ENCODE measurements at places on chromosomes 3 and 15.

GRCh38 chr3:143901105-143901504 lies 52.8 kb upstream of the SLC9A9 start:
- no peak for DNase-seq

GRCh38 chr3:152477422-152477821 lies 208.7 kb downstream of the MBNL1 start:
- no peak for DNase-seq

- DNase-seq: peak; percentile 91
Observed at GRCh38 chr3:114290911-114291901, 2.6 kb upstream of the TIGIT start.

DNA sequence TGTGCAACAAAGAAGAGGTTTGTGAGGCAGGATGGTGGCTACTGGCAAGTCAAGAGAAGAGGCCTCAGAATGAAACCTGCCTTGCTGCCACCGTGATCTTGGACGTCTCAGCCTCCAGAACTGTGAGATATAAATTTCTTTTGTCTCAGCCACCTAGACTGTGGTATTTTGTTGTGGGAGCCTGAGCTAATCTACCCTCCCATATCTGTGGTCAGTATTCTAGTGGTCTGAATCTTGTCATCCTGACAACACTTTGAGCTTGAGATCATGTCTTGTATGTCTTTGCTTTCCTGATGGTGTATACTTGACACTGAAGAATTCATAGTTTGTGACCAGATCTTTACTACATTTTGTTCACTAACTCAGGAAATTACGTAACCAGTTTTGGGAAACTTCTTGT lies 240.6 kb upstream of the GOLIM4 start:
- DNase-seq: no peak

GRCh38 chr3:180000500-180000899 lies 36.2 kb downstream of the PEX5L start:
- DNase-seq: no peak

- DNase-seq: no peak
Observed at GRCh38 chr15:27466758-27467157, 495.8 kb downstream of the GABRG3 start.

DNA sequence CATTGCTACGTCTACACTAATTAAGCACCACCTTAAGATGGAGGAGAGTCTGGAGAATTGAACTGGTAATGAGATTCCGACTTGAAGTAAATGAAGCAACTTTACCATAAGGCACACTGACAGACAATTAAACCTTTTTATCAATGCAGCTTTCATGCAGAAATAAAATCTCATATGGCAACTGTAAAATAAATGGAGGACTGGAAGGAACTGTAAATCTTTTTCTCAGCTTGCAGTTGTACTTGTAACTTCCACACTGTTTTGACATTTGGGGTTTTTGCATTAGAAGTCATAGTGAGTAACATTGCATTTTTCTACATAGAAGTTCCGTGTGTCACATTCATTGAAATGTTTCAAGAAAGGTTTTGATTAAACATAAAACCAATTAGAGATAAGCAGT lies 705.3 kb downstream of the NLGN1 start:
- DNase-seq: no peak

DNA sequence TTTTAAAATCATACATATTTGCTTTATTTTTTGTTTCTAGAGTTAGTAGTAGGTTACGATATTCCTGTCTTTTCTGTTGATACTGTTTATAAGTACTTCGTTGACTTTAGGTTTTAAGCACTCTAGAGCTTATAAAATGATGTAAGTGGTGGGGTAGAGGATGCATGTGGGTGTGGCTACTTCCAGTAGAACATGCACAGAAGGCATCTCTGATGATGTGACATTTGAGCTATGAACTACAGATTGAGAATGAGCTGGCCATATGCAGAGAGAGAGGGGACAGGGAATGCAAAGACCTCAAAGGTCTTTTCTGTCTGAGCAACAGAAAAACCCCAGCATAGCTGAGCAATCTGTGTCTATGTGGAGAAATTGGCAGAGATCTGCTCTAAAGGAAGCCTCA lies 233.9 kb upstream of the STAC start:
- no peak for DNase-seq

- DNase-seq: no peak
Observed at GRCh38 chr3:173257797-173258196, 116.8 kb upstream of the SPATA16 start.

GRCh38 chr15:51403072-51403878 lies 61.8 kb downstream of the GLDN start:
- no peak for DNase-seq

GRCh38 chr3:182793663-182794454 lies 555 bp downstream of the ATP11B start:
- DNase-seq: no peak

- peak; percentile 39 for DNase-seq
Observed at GRCh38 chr15:45714590-45715488, 80.0 kb downstream of the SQOR start.

DNA sequence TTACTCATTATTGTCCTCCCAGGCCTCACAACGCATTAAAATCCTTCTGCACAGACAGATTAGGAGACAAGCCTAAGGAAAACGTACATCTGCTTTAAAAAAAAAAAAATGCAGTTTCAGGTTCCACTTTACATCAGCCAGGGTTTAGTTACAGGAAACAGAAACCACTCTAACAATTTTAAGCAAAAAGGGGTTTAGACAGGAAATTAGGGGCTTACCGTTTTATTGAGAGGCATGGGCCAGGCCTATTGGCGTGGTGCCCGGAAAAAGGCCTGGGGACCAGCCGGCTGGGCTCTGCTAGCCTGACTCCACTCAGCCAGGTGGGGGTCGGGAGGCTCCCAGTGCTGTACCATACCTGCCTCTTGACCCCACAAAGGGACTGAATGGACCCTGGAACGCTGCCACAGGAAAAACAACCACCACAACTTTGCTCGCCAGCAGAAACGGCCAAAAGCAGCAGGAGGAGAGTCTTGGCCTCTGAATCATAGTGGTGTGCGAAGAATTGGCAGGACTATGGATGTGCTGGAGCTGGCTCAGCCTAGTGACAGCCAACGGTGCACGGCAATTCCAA lies 124.3 kb downstream of the CHSY1 start:
- DNase-seq: no peak

GRCh38 chr3:62134061-62134496 lies 239.3 kb downstream of the FEZF2 start:
- no peak for DNase-seq

GRCh38 chr3:71168121-71168721 lies 415.3 kb downstream of the FOXP1 start:
- no peak for DNase-seq
